ENCODE measurements at places on chromosomes 2 and 18. TPM values are rescaled to one million over a fixed set of nuclear protein-coding genes. Genes with fewer than 3 reads are reported as not detected.

Gene TDRD15
- not detected for total RNA-seq

Gene BOLL
- total RNA-seq: not detected

Gene RAX
- total RNA-seq: not detected

Gene IL1F10
- total RNA-seq: not detected
